ENCODE measurements at places on chromosomes 12 and 14.

DNA sequence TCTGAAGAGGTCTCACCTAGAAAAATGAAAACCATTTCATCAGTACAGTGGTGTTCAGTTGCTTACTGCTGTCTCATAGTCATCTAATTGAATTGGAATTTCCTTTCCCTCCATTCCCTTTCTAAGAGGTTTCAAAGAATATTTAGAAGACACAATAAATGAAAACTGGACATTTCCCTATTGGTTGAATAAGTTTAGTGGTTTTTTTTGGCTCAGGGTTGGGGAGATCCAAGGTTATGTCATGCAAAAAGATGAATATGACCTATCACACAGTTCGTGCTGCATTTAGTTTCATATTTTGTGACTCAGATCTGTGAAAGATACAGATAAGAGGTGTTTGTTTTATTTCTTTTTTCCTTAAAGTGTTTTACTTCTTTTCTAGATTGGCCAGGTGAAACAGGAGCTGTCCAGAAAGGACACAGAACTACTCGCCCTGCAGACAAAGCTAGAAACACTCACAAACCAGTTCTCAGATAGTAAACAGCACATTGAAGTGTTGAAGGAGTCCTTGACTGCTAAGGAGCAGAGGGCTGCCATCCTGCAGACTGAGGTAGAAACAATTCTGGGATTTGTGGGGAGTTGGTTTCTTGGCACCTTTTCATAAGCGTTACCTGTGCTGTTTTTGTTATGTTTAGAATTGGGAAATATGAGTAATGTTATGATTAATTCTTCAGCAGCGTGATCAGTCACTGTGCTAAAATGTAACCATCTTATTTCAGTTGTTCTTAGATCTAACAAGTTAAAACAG lies 124.6 kb downstream of the ERC1 start:
- no peak for DNase-seq

- no peak for DNase-seq
Observed at GRCh38 chr12:41924111-41924510, 220.6 kb downstream of the GXYLT1 start.

DNA sequence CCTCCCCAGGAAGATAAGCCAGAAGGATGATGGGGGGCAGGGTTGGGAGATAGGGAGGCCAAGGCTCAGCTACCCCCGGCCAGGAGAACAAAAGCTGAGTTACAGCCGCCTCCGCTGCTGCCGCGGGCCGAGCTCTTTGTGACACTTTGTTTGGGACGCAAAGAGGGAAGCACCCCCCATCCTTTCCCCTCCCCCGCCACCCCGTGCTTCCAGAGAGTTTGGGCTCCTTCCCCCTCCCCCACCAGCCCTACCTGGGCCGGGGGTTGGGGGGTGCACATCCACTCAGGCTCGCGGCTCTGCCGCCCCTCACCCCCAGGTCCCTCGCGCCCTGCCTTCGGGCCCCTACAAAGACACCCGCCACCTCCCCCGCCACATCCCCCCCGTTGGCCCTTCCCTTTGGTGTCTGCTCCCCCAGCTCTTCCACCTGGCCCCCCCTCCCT lies 799 bp downstream of the ZNF219 start:
- no peak for DNase-seq

- no peak for DNase-seq
Observed at GRCh38 chr12:123526542-123527080, 6.9 kb downstream of the RILPL1 start.

DNA sequence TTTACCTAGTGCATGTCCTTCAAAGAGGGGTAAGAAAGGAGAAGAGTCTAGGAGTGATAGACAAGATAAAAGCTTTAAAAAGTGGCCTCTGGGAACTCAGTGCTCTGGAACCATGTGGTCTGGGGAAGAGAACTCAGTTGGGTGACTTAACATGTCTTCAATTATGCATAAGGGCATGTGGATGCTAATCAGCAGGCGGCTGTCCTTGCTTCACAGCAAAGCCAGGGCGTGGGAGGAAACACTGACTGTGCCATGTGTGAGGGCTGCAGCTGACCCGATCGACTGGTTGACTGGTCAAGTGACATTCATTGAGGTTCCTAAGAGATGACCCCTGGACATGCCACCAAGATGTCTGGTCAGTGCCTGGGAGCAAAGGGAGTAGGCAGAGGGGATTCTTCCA lies 1053.8 kb downstream of the BCL11B start:
- no peak for DNase-seq

Measured in sciatic nerve (tissue), 2 donors.